ENCODE measurements at places on chromosomes 3 and 15. TPM values are rescaled to one million over a fixed set of nuclear protein-coding genes. Genes with fewer than 3 reads are reported as not detected.

- H3K4me1 ChIP-seq = no peaks in the 10 kb centered on the region
- no peaks in the 10 kb centered on the region for H3K36me3 ChIP-seq
- H3K27me3 ChIP-seq = no peaks in the 10 kb centered on the region
- no peak for DNase-seq
- no peak overlapping the region for H3K27ac ChIP-seq
Measured at GRCh38 chr15:75152382-75153079, 49.2 kb upstream of the C15orf39 start.

DNA sequence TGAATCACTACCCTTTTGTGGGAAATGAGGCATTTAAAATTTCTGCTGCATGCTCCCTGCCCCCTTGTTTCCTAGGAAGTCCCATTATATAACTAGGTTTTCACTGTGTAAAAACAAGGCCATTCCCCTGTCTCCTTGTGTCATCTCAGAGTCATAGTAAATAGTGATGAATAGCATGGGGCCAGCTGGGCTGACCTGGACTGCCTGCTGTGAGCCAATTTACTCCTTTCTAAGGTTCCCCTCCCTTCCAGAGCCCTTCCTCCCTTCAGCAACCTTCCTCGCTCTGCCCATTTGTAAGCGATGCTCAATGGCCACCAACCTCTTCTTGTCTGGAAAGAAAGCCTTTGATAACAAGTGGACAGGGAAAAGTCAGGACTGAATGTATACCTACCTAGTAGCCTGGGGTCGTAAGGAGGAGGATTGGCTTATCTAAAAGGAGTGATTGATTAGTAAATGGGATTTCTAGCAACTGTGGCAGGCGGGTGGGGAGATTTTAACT is 11.7 kb downstream of the ITGA11 start:
- H3K4me1 ChIP-seq = peaks cover 68% of the 10 kb centered on the region
- H3K36me3 ChIP-seq = no peaks in the 10 kb centered on the region
- no peak overlapping the region for H3K4me3 ChIP-seq
- H3K27ac ChIP-seq = peak overlapping the region; percentile 85

- no peak for DNase-seq
- no peak overlapping the region for H3K27ac ChIP-seq
- peaks cover 22% of the 10 kb centered on the region for H3K4me1 ChIP-seq
- no peaks in the 10 kb centered on the region for H3K36me3 ChIP-seq
- H3K27me3 ChIP-seq = no peaks in the 10 kb centered on the region
Measured at GRCh38 chr3:53803816-53804695, 42.2 kb downstream of the CHDH start.

DNA sequence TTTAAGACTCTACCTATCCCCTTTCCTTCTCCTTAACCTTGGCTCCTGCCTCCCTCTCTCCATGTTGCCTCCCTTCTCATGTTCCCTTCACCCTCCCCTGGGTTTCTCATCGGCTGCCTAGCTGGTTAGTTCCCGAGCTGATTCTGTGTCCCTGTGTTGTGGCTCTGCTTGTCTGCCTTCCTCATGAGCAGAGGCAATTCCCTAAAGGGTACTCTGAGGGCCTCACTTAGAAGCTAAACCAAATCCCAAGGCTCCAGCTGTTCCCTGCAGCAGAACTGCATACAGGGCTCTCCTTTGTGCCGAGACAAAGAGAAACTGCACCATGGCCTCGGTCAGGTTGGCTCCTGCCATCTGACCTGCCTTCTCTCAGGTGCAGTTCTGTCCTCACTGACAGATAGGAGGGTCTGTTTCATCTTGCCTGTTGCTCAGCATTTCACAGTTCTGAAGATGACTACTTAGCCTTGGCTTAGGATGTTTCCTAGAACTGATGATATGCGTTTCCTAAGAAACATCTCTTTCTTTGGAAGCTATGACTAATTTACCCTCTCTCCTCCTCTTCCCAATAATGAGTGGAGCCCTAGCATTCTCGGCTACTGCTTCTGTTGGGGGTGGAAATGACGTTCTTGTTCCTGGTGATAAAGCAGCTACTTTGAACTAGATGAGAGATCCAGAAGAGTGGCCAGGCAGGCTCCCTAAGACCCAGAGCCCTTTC is 27.1 kb downstream of the DUOX1 start:
- H3K27ac ChIP-seq = peak overlapping the region; percentile 39
- peaks cover 9% of the 10 kb centered on the region for H3K36me3 ChIP-seq
- peaks cover 16% of the 10 kb centered on the region for H3K4me1 ChIP-seq
- H3K4me3 ChIP-seq = no peak overlapping the region
- H3K27me3 ChIP-seq = no peaks in the 10 kb centered on the region
- DNase-seq = no peak

DNA sequence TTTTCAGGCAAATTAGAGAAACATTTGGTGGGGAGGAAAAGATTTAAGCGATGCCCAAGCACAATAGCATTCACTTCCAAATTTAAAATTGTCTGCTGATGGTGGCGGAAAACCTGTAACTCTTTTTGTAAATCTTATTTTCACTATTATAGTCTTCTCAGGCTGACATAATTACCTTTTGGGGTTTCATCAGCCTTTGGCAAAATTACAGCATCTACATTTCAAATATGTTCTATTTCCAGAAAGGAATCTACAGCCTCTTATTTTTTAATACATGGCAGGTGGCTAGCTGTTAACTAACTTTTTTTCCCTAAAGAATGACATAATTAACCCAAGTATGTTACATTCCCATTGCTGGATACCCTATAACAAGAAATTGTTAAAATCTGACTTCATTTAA is 391.5 kb upstream of the CCDC54 start:
- H3K27me3 ChIP-seq = no peaks in the 10 kb centered on the region
- no peaks in the 10 kb centered on the region for H3K4me1 ChIP-seq
- H3K27ac ChIP-seq = no peak overlapping the region

DNA sequence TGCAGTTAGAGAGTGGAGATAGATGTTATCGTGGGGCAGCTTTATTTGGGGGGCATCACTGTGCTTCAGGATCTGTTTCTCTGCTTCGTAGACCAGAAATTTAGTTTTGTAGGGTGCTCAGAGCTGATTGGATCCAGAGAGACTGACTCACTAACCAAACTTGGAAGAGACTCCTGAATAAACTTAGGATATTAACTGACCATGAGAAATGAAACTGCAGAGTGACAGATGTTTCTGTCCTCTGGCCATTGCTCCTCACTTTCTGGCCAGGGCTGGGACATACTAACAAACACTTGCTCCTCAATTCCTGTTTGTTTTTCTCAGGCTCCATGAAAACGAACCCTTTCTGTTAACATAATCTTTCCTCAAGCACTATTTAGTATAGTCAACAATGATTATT is 4.3 kb downstream of the ZNF592 start:
- peak overlapping the region; percentile 44 for H3K27ac ChIP-seq
- no peaks in the 10 kb centered on the region for H3K36me3 ChIP-seq
- peaks cover 61% of the 10 kb centered on the region for H3K4me1 ChIP-seq
- DNase-seq = no peak
- H3K4me3 ChIP-seq = no peak overlapping the region
- no peaks in the 10 kb centered on the region for H3K27me3 ChIP-seq

Gene PLSCR5
- total RNA-seq = not detected

Gene ATP13A5
- total RNA-seq = not detected

Gene MITF
- total RNA-seq = 57.7 TPM

Gene KIF7
- total RNA-seq = 7.9 TPM
